Activated naive CD8-positive, alpha-beta T cell treated with anti-CD3 and anti-CD28 coated beads for 36 hours (primary cell): ENCODE measurements at places on chromosomes 11 and 22. TPM values are rescaled to one million over a fixed set of nuclear protein-coding genes. Genes with fewer than 3 reads are reported as not detected.

DNA sequence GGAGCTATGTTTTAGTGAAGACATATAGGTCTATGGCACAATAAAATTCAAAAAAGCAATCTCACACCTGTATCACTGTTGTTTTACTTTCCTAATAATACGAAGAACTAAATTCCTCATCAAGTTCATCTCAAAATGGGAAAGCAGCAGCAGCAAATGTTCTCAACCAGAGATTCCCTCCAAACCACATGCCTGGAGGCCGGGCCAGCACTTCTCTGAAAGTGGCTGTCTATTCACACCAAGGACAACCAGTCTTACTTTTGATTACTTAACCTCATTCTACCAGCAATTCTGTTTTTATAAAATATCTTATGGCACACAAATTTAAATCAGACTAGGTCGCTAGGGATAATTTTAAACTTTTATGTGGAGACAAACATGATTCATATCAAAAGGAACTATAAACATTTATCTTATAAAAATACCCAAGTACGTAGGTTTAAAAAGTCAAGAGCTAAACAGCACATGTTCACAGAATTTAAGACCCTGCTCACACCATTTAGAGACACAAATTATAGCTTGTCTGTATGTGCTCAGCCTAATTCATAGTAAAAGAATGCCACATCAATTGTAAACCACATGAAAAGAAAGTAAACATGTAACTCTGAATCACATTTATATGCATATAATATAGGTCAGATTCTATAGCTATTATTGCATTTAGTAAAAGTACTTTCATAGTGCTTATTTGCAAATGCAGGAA lies 46.1 kb downstream of the RRAS2 start:
- H3K4me1 ChIP-seq, result peaks cover 44% of the 10 kb centered on the region
- peaks cover 14% of the 10 kb centered on the region for H3K36me3 ChIP-seq

DNA sequence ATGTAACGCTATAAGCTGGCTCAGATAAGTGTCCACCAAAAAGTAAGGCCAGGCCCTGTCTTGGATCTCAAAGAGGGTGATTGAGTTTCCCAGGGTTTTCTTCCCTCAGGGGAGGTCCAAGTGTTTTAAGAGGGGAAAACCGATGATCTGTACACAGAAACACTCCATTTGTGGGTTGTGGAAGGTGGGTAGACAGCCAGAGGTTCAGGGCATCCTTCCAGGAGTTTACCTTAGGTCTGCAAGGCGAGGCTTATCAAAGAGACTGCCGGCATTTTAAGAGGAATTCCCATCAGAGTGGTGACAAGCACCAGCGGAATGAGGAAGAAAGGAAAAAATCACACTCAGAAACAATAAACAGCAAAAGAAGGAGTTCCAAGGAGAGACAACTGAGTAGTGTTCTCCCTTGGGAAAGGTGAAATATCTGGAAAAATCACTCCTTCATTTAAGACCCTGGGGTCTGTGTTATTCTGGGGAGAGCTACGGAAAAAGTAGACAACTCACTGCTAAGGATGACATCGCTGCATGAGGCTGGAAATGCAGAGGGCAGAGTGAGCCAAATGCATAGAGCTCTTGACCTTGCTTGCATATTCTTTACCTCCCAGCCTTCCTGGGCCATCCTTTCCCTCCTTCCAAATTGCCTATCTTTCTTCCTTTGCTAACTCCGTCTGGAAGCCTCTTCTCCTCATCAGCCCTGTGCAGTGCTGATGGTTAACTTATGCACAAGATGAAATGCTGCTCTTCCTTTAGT lies 22.1 kb upstream of the MMP7 start:
- no peak overlapping the region for H3K4me3 ChIP-seq
- H3K27ac ChIP-seq, result no peak overlapping the region
- DNase-seq, result no peak
- H3K36me3 ChIP-seq, result no peaks in the 10 kb centered on the region

- no peak for DNase-seq
- H3K4me1 ChIP-seq, result peaks cover 3% of the 10 kb centered on the region
- no peak overlapping the region for H3K4me3 ChIP-seq
- H3K27ac ChIP-seq, result no peak overlapping the region
- no peaks in the 10 kb centered on the region for H3K36me3 ChIP-seq
These were observed 75.8 kb downstream of the ADAMTS15 start for GRCh38 chr11:130524132-130524790.

- no peaks in the 10 kb centered on the region for H3K36me3 ChIP-seq
- H3K4me3 ChIP-seq, result no peak overlapping the region
- no peak overlapping the region for H3K27ac ChIP-seq
- H3K27me3 ChIP-seq, result peaks cover 8% of the 10 kb centered on the region
These were observed 205.1 kb upstream of the CADM1 start for GRCh38 chr11:115709297-115709696.

DNA sequence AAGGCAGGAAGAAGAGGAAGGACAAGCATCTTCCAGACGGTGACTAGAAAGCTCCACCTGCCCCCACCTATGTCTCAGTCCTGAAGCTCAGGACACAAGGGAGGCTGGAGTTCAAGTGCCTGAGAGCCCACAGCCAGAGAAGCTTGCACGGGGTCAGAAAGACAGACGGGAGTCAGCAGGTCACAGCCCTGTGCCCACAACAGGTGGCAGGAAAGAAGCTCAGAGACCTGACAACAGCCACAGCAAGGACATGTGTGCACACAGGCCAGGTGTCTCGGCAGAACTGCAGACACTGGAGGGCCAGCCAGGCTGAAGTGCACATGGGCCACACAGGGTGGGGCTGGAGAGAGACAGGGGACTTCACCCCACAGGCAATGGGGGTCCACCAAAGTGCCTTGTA lies 37.2 kb upstream of the MOB2 start:
- no peaks in the 10 kb centered on the region for H3K36me3 ChIP-seq
- peak overlapping the region; percentile 16 for H3K27ac ChIP-seq
- DNase-seq, result no peak
- no peaks in the 10 kb centered on the region for H3K27me3 ChIP-seq

- H3K36me3 ChIP-seq, result no peaks in the 10 kb centered on the region
- peaks cover 17% of the 10 kb centered on the region for H3K27me3 ChIP-seq
- no peak overlapping the region for H3K4me3 ChIP-seq
- no peaks in the 10 kb centered on the region for H3K4me1 ChIP-seq
- no peak for DNase-seq
These were observed 102.9 kb downstream of the MTNR1B start for GRCh38 chr11:93072229-93072914.

- peaks cover 2% of the 10 kb centered on the region for H3K36me3 ChIP-seq
- H3K27me3 ChIP-seq, result peaks cover 74% of the 10 kb centered on the region
These were observed 30.9 kb downstream of the C22orf31 start for GRCh38 chr22:29030618-29031226.

- H3K36me3 ChIP-seq, result no peaks in the 10 kb centered on the region
- no peak for DNase-seq
- H3K4me3 ChIP-seq, result no peak overlapping the region
- no peaks in the 10 kb centered on the region for H3K4me1 ChIP-seq
These were observed 12.7 kb downstream of the DUSP8 start for GRCh38 chr11:1559111-1559951.

- H3K36me3 ChIP-seq, result no peaks in the 10 kb centered on the region
- no peak for DNase-seq
- H3K4me1 ChIP-seq, result peaks cover 9% of the 10 kb centered on the region
- H3K27me3 ChIP-seq, result peaks cover 14% of the 10 kb centered on the region
- H3K4me3 ChIP-seq, result no peak overlapping the region
These were observed 65.2 kb downstream of the CD82 start for GRCh38 chr11:44630511-44631210.

DNA sequence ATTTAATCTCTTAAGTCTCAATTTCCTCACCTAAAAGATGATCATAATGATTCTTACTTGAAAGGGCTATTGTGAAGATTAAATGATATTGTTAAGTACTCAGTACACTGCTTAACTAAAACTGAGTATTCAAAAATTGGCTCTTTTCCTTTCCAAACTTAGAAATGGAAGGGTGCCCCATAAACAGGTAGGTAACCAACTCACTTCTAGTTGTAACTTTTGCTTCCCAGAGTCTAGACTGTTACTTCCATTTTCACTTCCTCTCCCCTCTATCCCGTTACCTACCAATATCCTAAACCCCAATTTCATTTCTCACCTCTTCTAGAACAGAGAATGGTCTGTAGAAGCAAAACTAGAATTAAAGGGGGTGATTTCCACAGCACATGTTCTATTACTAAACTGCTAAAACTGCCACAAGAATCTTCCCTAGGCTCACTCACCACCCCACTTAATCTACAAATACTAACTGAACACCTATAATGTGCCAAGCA lies 50.0 kb downstream of the RRAS2 start:
- H3K27ac ChIP-seq, result no peak overlapping the region
- no peak for DNase-seq
- no peaks in the 10 kb centered on the region for H3K27me3 ChIP-seq
- peaks cover 19% of the 10 kb centered on the region for H3K4me1 ChIP-seq

DNA sequence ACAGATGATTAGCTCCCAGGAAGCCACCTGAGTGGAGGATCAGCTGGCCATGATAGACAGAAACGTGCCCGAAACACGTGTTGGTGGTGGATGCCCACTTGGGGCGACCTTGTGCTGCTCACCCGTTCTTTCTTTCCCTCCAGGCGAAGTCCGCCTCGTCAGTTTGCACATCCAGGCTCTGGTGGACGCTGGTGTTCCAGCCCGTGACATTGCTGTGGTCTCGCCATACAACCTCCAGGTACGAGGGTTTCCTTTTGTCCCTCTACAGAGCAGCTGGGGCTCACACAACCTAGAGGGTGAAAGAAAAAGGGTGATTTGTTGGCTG lies 30.6 kb downstream of the IGHMBP2 start:
- no peak overlapping the region for H3K4me3 ChIP-seq
- no peak overlapping the region for H3K27ac ChIP-seq
- no peaks in the 10 kb centered on the region for H3K4me1 ChIP-seq
- H3K27me3 ChIP-seq, result no peaks in the 10 kb centered on the region

DNA sequence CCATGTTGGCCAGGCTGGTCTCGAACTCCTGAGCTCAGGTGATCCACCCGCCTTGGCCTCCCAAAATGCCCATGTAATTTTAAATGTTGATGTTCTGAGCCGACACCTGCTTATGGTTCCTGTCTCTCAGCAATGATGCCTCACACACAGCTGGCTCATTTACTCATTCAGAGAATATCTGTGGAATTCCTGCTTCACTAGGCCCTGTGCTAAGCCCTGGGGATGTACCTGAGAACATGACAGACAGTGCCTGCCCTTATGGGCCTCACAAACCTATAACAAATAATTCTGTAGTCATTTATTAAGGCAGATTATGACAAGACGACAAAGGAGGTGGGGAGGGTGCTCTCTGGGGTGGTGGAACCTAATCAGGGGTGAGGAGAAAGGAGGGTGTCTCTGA lies 93.7 kb downstream of the PRR5L start:
- H3K4me1 ChIP-seq, result peaks cover 33% of the 10 kb centered on the region
- no peak overlapping the region for H3K4me3 ChIP-seq
- peak overlapping the region; percentile 25 for H3K27ac ChIP-seq
- H3K36me3 ChIP-seq, result peaks cover 6% of the 10 kb centered on the region
- peaks cover 14% of the 10 kb centered on the region for H3K27me3 ChIP-seq
- no peak for DNase-seq

GRCh38 chr22:40007853-40008710 lies 13.3 kb downstream of the FAM83F start:
- H3K27me3 ChIP-seq, result peaks cover 11% of the 10 kb centered on the region
- no peak overlapping the region for H3K4me3 ChIP-seq
- peaks cover 18% of the 10 kb centered on the region for H3K4me1 ChIP-seq
- H3K27ac ChIP-seq, result no peak overlapping the region

DNA sequence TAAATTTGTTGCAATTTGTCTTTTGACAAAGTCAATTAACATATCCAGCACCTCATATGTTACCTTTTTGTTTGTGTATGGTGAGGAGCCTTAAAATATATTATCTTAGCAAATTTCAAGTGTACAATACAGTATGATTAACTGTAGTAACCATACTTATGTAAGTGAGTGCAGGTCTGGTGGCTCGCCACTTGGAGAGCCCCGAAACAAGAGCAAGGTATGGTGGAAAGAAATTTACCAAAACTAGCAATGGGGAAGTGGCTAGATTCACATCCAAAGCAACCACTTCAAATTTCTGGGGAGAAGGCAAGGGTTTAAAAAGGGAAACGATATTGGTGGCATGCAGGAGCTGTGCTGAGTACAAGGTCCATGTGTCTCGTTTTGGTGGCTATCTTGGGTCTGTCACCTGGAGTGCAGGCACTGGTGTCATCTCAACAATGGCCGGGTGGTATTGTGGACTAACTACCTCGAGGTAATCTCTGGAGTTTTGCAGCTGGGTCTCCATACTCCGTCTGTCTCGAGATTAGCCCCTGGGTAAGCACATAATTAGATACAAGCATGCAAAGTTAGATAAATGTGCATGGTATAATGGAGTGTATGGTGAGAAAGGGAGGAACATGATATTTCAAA lies 8.2 kb upstream of the FNBP4 start:
- H3K27ac ChIP-seq, result no peak overlapping the region
- H3K4me1 ChIP-seq, result no peaks in the 10 kb centered on the region
- no peak for DNase-seq
- no peaks in the 10 kb centered on the region for H3K27me3 ChIP-seq

- DNase-seq, result no peak
- no peak overlapping the region for H3K27ac ChIP-seq
- no peaks in the 10 kb centered on the region for H3K36me3 ChIP-seq
- peaks cover 7% of the 10 kb centered on the region for H3K4me1 ChIP-seq
These were observed 21.2 kb downstream of the UPB1 start for GRCh38 chr22:24516301-24516737.

GRCh38 chr11:18394928-18395734 lies 768 bp downstream of the LDHA start:
- H3K27me3 ChIP-seq, result peaks cover 10% of the 10 kb centered on the region
- DNase-seq, result peak; percentile 14
- H3K4me3 ChIP-seq, result peak overlapping the region; percentile 97
- H3K4me1 ChIP-seq, result peaks cover 47% of the 10 kb centered on the region

Gene PATE1
- total RNA-seq, result not detected
